NAMALWA (cell line): ENCODE measurements at places on chromosomes 6 and 20.

DNA sequence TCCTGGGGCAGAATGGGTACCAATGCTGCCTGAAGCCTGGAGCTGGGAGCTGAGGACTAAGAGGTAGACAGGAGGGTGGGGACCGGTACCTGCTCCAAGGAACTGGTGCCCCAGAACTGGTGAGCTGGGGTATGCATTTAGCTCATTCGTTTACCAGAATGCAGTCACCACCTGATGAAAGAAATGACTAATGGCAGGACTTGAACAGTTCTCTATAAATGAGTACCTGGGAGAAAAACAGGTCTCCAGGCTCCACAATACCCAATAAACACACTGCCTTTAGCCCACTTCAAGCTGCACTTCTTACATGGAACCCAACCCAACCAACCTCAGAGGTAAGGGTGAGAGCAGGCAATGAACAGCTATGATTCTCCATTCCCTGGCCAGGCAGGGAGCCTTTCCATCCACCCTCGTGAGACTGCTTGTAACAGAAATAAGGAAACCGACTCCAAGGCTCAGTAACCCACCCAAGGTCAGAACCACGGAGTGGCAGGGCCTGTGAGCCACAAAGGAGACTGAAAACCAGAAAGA lies 15.4 kb downstream of the FKBP1A start:
- no peak for DNase-seq

DNA sequence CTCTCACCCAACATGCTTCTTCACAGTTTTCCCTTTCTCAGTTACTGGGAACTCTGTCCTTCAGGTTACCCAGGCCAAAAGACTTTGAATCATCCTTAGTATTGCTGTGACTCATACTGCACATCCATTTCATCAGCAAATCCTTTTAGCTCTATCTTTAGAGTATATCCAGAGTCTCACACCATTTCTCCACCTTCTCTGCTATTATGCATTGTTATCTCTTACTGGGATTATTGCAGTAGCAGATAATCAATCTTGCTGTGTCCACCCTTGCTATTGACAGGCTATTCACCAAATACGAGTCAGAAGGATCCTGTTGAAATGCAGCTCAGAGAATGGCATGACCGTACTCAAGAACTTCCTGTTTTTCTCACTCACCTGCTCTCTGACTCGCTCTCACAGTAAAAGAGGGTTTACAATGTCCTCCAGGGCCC lies 57.3 kb downstream of the BCKDHB start:
- peak; percentile 30 for DNase-seq

DNA sequence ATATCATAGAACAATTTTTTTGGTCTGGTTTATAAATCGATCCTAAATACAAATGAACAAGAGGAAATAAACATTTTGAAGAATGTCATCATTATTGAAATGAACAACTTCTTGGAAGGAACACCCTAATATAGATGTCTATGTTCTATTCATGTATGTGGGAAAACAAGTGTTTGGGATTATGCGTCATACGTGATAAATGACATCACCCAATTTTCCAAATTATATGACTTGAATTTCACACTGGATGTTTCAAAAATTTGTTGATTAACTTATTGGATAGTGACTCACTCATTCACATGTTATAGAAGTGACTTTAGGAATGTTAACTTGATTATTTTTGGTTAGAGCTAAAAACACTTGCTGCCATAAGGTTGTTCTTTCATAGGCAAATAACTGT lies 18.6 kb downstream of the ARMC2 start:
- no peak for DNase-seq

GRCh38 chr20:10639737-10640556 lies 33.9 kb downstream of the JAG1 start:
- no peak for DNase-seq

DNA sequence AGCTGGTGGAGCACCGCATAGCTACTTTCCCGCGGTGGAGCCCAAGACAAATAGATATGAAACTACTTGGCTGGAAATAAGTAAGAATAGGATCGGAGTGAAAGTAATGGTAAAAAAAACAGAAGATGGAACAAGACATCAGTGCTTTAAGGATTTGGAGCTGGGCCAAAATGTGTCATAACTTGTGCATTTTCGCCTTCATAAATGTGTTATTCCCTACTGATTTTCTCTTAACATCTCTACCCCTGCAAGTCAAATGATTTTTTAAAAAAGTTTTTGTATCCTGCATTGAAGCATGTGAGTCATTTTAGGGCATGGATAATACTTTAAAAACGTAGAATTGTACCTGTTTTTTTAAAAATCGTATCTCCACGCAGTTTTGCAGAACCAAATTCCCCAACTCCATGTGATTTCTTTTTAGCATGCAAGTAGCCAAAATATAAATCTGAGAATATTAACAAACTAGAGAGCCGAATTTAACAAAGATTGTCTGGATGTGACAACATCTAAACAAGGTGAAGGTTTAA lies 882 bp upstream of the FAM184A start:
- DNase-seq = no peak
